Activated T-helper 17 cell treated with anti-CD3 and anti-CD28 coated beads, Interleukin-2, amount 50 U/mL, for 72 hours (primary cell): ENCODE measurements at places on chromosomes 5 and 9.
A peak's percentile ranks its signal among the peaks of the same experiment; 100 is the strongest.

DNA sequence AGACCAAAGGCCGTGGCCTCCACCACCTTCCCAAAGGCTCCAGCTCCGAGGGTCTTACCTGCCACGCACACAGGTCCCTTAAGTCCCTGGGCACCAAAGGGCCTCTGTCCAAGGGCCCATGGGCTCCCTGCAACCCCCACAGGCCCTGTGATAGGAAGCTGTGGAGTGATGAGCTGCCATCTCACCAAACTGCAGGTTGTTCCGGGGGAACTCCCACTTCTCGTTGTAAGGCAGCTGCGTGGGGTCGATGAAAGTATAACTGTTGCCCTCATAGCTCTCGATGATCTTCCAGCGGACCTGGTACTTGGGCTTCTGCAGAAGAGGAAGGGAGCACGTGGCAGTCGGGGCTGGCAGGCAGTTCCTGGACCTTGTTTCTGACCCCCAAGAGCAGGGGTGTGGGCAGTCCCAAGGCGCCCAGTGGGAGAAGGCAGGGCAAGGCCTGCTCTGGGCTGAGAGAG, 24.8 kb downstream of the CSF1R start:
- ATAC-seq = no peak

DNA sequence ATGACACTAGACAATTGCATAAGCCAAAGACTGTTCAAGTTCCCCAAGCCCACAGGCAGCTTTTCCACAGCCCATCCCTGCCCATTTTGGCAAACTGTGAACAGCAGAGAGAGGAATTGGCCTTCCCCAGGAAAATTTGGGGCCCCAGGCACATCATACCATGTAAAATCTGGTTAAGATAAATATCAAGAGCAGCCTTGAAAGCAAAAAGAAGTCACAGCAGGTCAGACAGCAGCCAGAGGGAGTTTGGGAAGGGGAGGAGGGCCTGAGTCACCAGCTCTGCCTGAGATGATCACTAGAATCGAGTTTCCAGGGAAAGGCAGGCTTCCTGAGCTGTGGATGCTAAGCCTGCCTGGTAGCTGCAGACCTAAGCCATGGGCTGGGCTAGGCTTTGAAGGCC, 179.2 kb downstream of the RFK start:
- no peak for ATAC-seq

GRCh38 chr5:168941901-168942300, 359.0 kb downstream of the SLIT3 start:
- ATAC-seq = no peak

DNA sequence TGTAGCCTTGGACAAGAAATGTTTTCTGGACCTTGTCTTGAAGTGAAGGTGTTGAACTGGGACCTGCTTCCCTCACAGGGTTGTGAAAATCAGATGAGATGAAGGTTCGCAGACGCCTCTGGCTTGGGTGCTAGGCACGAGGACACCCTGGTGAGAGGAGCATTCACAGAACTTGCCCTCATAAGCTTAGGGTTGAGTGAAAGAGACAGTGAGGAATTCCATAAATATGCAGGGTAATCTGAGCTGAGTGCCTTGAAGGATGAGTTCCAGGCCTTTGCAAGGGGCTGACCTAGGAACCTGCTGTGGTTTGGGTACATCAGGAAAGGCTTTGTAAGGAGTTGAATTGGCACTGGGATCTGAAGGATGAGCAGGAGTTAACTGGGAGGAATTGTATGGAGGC, 75.7 kb upstream of the SAP30L start:
- ATAC-seq = no peak

DNA sequence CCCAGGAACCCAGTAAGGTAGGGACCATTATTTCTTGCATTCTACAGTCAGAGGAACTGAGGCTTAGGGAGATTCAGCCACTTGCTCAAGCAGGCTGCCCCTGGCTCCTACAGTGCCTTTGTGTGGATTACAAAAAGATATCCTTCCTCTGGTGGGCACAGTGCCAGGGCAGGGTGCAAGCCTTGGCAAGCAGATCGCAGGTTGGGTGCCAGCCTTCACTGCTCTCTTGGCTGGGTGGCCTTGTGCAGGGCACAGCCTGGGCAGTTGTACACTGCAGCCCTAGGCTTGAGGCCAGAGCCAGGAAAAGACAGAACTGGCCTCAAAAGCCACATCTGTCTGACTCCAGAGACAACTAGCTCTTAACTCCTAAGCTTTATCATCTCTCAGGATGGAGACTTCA, 15.0 kb downstream of the DOCK2 start:
- no peak for ATAC-seq

DNA sequence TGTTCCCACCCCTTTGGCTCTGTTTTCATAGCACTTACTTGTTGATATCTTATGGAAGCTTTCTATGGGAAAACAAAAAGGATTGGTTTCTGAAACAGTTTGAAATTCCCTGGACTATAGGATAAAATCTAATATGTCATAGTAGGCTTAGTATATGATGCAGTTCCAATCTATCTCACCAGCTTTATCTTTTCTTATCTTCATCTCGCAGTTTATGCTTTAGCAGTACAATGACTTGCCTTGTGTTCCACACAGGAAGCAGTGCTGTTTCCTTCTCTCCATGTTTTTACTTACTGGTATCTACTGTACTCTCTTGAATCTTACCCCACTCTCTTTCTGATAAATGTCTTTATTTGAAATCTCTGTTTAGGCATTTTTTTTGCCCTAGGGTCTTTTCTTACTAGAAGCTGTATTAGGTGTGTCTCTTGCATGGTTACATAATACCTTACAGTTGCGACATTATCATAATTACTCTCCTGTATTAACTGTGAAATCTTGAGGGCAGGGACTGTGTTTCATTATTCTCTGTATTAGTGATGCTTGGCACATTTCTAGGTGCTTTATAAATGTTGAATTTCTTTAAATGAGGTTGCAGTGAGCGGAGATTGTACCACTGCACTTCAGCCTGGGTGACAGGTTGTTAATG, 76.3 kb downstream of the FOCAD start:
- ATAC-seq = no peak

- ATAC-seq = no peak
Observed at GRCh38 chr5:73901043-73901442, 275.0 kb downstream of the ARHGEF28 start.

DNA sequence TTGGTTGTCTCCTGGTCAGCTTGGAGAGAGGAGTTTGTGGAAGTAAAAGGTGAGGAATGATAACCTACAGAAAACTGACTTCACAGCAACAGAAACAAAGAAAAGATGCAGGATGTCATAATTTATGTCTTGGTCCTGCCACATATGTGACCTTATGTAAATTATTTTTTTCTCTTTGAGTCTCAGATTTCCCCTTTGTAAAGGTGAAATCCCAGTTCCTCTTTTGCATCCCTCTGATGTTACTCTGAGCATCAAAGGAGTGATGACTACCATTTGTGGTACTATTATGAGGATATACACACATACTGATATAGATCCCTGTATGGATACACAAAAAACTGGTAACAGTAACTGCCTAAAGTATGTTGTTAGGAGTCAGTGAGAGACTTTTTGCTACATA, 1.4 kb upstream of the THG1L start:
- ATAC-seq = peak; percentile 74

GRCh38 chr5:122436615-122437014, 124.6 kb downstream of the SNCAIP start:
- ATAC-seq = no peak

DNA sequence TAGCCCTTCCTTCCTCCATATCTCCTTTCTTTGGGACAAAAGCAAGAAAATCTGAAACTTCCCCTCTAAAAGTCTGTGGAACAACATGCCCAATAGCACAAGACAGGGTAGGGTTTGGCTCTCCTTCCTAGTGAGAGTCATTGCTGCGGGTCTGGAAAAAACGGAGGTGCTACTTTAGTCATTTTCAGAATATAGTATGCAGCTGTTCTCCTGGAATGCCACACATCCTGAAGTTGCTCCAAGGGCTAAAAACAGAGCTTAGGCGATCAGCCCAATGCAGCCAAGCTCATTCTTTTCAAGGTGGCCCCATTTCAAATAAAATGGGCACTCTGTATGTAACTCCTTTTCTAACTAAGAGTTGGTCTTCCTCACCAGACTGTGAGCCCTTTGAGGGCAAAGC, 39.5 kb upstream of the MYOT start:
- ATAC-seq = no peak

DNA sequence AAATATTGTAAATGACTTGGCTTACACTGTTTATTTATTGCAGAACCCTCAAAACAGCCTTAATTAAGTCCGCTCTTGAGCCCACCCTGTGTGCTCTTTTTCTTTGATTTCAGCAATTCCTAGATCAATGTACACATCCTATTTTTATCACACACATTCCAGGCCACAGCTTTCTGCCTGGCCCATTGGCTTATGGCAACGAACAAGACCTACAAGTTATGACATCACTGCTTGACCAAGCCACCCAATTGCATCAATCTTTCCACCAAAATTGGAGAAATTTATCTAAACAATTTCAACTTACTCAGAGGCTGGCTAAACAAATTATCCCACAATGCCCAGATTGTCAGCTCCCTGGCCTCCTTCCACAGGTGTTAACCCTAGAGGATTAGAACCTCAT, 158.4 kb downstream of the CPLANE1 start:
- no peak for ATAC-seq

GRCh38 chr9:110932863-110933262, 105.4 kb downstream of the LPAR1 start:
- ATAC-seq = no peak
